ENCODE measurements at places on chromosomes 11 and 22. TPM values are rescaled to one million over a fixed set of nuclear protein-coding genes. Genes with fewer than 3 reads are reported as not detected.
A peak's percentile ranks its signal among the peaks of the same experiment; 100 is the strongest.

DNA sequence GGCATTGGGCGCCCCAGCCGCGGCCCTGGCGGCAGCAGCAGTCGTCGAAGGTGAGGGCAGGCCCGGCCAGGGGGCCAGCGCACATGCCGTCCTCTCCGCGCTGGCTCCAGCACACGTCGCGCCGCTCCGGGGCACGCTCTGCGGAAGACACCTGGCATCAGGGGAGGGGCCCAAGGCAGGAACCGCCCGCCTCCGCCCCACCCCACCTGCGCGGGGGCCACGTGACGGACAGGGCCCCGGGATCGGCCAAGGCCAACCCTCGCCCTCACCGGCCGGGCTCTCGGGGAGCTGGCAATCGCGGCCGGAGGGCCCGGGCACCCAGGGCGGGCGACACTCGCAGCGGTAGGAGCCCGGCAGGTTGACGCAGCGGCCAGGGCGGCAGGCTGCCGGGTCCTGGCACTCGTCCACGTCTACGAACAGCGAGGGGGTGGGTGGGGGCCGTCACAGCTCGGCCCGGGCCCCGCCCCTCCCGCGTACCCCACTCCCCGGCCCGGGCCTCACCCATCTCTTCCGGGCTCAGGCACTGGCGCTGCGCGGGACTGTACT is 14.9 kb downstream of the SCYL1 start:
- peaks cover 48% of the 10 kb centered on the region for H3K36me3 ChIP-seq
- DNase-seq = no peak
- H3K27ac ChIP-seq = peak overlapping the region; percentile 90
- peaks cover 3% of the 10 kb centered on the region for H3K27me3 ChIP-seq

- peaks cover 29% of the 10 kb centered on the region for H3K27me3 ChIP-seq
- H3K4me1 ChIP-seq = no peaks in the 10 kb centered on the region
- H3K27ac ChIP-seq = no peak overlapping the region
Observed at GRCh38 chr11:2092956-2093412, 46.2 kb downstream of the IGF2 start.

DNA sequence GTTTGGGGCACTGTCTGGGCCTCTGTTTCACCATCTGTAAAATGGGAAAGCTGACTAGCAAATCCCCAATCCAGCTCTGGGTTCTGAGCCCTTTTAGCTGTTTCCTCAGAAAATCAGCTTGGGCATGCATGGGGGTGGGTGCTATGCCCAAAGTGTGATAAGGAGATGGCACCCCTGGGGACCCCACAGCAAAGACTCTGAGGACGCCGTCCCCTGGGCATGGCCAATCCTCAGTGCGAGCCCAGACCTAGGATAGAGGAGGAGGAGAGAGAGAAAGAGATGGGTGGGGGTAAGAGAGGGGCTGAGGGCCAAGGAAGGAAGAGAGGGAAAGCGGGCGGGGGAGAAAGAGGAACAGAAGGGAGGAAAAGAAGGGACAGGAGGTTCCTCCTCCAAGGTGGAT is 31.8 kb downstream of the TPBGL start:
- H3K4me1 ChIP-seq = peaks cover 21% of the 10 kb centered on the region
- H3K36me3 ChIP-seq = peaks cover 8% of the 10 kb centered on the region
- no peak overlapping the region for H3K4me3 ChIP-seq
- no peak for DNase-seq
- no peaks in the 10 kb centered on the region for H3K27me3 ChIP-seq

- no peak overlapping the region for H3K27ac ChIP-seq
- H3K4me3 ChIP-seq = no peak overlapping the region
- peak; percentile 56 for DNase-seq
- no peaks in the 10 kb centered on the region for H3K36me3 ChIP-seq
Observed at GRCh38 chr22:29870574-29870973, 12.4 kb upstream of the MTMR3 start.

- no peak overlapping the region for H3K27ac ChIP-seq
- no peak overlapping the region for H3K4me3 ChIP-seq
- H3K36me3 ChIP-seq = no peaks in the 10 kb centered on the region
- no peaks in the 10 kb centered on the region for H3K27me3 ChIP-seq
- DNase-seq = no peak
- no peaks in the 10 kb centered on the region for H3K4me1 ChIP-seq
Observed at GRCh38 chr11:1034001-1034400, 2.5 kb downstream of the MUC6 start.

DNA sequence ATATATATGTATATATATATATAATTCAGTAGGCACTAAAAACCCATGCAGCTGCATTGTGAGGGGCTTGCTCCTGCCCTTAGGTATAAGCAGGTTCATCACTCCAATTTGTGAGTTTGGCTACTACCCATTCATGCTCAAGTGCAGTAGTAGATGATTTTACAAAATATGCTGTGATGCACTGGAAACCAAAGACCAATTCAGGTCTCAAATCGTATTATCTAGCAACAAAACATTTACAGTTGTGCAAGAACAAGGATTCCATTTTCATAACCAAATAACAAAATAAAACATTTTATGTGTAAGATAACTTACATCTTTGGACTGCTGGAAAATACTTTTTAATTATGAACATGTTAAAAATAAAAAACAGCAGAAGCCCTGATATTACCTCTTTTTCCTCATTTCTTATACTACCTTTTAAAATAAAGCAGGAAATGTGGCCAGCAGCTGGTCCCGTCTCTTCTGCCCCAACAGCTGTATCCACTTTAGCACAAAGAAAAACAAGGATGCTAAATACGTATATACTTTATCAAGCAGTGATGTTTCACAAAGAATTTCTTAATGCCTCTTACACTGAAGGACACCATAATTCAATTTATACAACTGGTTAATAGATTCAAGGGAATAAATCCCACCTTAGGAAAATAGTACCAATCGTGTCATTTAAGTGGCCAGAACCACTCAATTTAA is 2.8 kb downstream of the CREBZF start:
- H3K4me3 ChIP-seq = peak overlapping the region; percentile 32
- DNase-seq = no peak
- H3K27me3 ChIP-seq = no peaks in the 10 kb centered on the region
- H3K36me3 ChIP-seq = no peaks in the 10 kb centered on the region
- no peak overlapping the region for H3K27ac ChIP-seq

DNA sequence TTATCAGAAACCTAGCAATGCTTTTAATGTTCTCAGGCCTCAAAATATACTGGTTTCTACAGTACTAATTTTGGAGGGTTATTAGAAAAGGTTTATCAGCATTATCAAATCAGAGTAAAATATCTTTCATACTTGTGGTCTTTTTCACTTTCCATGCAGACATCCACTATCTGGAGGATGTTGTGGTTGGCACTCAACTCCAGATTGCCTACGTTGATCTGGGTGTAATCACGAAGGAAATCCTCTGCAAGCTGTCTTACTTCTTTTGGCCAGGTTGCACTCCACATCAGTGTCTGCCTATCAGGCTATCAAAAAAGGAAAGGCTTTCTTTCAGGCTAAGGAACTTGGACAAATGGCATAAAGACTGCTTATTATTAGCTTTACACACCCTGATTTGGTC is 11.6 kb downstream of the DDX17 start:
- H3K36me3 ChIP-seq = peaks cover 98% of the 10 kb centered on the region
- H3K27me3 ChIP-seq = no peaks in the 10 kb centered on the region
- no peak overlapping the region for H3K4me3 ChIP-seq
- no peak for DNase-seq
- H3K4me1 ChIP-seq = no peaks in the 10 kb centered on the region

DNA sequence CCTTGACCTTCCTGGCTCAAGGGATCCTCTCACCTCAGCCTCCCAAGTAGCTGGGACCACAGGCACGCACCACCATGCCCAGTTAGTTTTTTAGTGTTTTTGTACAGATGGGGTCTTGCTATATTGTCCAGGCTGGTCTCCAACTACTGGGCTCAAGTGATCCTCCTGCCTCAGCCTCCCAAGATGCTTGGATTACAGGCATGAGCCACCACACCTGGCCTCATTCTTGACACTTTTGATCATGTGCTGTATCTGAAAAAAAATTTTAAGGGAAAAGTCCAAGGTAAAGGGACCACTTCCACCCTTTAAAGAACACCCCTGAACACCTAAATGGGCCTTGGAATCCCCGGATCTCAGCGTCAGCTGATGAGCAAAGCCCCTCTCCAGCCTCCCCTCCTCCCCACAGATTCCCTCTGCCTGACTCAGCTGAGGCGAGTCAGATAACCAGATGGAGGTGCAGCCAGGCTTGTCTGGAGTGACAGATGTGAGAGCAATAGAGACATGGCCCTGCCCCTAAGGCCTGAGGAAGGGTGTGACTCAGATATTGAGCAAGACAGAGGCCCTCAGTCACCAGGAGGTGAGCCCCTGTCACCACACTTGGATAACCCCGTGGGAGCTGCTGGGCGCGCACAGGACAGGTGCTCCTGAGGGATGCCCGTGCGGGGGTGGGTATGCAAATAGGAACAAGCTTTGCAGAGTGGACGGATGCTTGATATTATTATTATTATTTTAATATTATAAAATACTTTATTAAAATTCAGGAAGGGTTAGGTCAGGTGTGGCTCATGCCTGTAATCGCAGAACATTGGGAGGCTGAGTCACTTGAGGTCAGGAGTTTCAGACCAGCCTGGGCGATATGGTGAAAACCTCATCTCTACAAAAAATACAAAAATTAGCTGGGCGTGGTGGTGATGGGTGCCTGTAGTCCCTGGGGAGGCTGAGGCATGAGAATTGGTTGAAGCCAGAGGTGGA is 5.0 kb upstream of the CCDC88B start:
- no peak overlapping the region for H3K4me3 ChIP-seq
- H3K4me1 ChIP-seq = peaks cover 39% of the 10 kb centered on the region
- no peak for DNase-seq
- H3K36me3 ChIP-seq = no peaks in the 10 kb centered on the region

- peak overlapping the region; percentile 62 for H3K4me3 ChIP-seq
- no peaks in the 10 kb centered on the region for H3K36me3 ChIP-seq
- DNase-seq = peak; percentile 75
- peaks cover 39% of the 10 kb centered on the region for H3K4me1 ChIP-seq
- H3K27me3 ChIP-seq = peaks cover 53% of the 10 kb centered on the region
Observed at GRCh38 chr11:10302744-10303557, 1.9 kb upstream of the ADM start.

- no peak for DNase-seq
- H3K27me3 ChIP-seq = peaks cover 95% of the 10 kb centered on the region
- no peaks in the 10 kb centered on the region for H3K36me3 ChIP-seq
- peaks cover 8% of the 10 kb centered on the region for H3K4me1 ChIP-seq
- peak overlapping the region; percentile 47 for H3K4me3 ChIP-seq
Observed at GRCh38 chr11:125165111-125165842, 726 bp downstream of the PKNOX2 start.

Gene PHF5A
- total RNA-seq = 99.2 TPM

Gene SLC2A11
- 4.3 TPM for total RNA-seq

Gene NXPE4
- total RNA-seq = not detected

Gene OTOG
- total RNA-seq = 0.09 TPM

Gene SCARF2
- 0.38 TPM for total RNA-seq

Gene IMMP1L
- total RNA-seq = 69.0 TPM

Gene LAYN
- 11.5 TPM for total RNA-seq

Gene MPEG1
- 55.0 TPM for total RNA-seq

Gene OMP
- not detected for total RNA-seq
